Activated naive CD4-positive, alpha-beta T cell treated with anti-CD3 and anti-CD28 coated beads, Interleukin-2, amount 50 U/mL, for 72 hours (primary cell): ENCODE measurements at places on chromosomes 11 and 22. TPM values are rescaled to one million over a fixed set of nuclear protein-coding genes. Genes with fewer than 3 reads are reported as not detected.

- DNase-seq = no peak
Measured at GRCh38 chr22:43060183-43060582, 29.0 kb downstream of the TTLL1 start.

DNA sequence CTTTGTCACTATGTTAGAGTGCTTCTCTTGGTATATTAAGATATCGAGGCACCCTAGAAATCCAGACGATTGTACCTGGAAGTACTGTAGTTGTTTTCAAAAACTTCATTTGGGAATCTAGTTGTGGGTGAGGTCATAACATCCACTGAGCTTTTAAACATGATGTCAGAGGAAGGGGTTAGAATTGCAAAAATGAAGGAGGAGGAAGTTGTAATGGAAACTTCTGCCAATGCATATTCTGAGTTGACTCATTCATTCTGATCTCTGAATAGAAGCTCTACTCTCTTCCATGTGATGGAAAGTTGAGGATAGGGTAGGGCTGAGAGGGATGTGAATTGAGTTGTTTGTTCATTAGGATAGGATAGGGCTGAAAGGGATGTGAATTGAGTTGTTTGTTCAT is 7.7 kb downstream of the CD44 start:
- no peak for DNase-seq

- DNase-seq = no peak
Measured at GRCh38 chr11:68923614-68924013, 19.9 kb downstream of the IGHMBP2 start.

DNA sequence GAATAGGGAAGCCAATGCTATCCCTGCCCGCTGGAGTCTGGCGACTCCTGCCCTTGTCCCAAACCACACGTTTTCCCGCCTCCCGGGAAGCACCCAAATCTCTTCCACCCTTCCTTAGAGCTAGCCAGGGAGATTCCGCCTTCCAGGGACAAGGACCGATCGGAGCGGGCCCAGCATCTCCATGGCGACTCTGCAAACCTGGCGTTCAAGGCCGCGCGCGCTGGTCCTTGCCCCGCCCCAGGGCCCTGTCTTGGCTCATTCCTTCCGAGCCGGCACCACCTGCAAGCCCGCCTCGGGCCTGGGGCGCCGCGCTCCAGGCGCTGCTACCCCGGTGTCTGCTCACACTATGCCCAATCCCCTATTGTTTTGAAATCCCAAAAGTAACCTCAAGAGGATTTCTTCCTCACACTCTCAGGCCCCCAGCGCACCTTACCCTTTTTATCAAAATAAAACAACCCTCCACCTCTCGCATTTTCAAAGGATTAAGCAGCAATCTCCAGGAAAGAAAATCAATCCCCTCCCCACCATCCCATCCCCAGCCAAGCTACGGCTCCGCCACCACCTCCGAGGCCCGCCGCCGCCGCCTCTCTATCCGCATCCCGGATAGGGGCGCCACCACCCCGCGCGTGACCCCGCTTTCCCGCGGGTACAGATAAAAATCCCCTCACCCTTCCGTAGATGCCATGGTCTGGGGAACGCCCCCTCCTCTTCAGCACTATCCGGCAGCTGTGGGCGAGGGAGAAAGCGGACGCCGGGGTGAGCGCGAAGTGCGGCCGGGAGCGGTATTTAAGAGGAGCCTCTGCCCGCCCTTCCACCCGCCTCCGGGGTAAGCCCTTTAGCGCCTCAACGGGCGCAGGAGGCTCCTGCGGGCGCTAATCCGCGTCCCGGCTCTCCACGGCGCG is 825 bp downstream of the SLC1A2 start:
- DNase-seq = peak; percentile 26

GRCh38 chr11:43541993-43542392 is 138.5 kb upstream of the HSD17B12 start:
- no peak for DNase-seq

DNA sequence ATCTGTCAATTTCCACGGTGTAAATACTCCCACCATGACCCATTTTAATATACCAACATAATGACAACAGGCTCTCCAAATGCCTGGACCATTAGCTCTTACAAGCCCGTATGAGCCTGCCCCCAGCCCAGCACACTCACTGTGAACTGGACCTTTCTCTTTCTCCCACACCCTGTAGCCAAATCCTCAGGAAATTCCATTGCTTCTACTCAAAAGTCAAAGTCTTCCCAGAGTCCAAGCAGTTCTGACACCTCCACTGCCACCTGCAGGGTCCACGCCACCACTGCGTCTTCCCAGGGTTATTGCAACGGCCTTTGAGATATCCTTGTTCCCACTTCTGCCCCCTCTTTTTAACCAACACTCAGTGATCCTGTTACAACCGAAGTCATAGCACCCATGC is 110.1 kb upstream of the ASPHD2 start:
- no peak for DNase-seq

OR4S2 gene
- not detected for total RNA-seq

DNA sequence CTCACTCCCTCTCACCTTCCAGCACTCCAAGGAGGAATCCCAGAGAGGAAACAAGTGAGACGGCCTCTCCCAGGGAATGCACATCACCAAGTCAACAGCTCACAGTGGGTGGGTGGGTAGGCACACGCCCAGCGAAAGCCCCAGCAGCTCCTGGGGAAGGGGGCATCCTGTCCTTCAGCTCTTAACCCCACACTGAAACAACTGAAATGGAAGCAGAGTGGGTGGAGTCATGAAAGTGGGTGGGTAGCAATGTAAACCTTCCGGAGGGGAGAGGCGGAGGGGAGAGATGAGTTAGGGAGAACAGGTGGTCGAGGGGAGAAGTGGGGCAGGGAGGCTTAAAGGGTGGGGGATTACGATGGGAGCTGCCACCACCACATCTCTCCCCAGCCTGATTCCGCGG is 5.4 kb downstream of the MCHR1 start:
- DNase-seq = no peak

DNA sequence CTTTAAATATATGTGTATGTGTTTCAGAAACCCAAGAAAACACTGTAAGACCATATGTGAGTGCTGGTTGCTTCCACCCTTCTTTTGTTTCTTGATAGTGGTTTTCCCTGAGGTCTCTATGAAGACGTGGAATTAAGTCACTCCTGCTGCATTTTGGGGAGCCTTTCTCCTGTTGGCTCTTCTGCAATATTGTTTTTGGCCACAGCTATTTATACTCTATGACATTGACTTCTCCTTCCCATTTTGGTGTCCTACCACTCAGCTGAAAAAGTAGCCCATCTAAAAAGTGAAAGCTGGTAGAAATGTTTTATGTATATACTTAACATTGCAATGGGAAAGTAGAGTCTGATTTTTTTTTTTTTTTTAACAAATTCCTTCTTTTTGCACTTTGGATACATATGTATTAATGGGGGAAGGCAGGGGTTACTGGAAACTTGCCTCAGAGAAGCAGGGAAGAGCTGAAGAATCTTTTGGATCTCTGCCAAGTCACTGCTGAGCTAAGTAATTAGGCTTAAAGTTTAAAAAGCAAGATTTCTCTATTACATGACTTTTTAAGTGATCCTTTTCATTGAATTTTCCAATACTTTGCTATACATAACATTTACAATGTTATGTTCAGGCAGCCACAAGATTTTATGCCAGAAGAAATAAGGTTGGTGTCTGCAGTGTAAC is 1.8 kb downstream of the TTC17 start:
- DNase-seq = no peak

RASSF10 gene
- not detected for total RNA-seq

RELT gene
- total RNA-seq = 23.2 TPM

C1QTNF4 gene
- total RNA-seq = 1.2 TPM

DNA sequence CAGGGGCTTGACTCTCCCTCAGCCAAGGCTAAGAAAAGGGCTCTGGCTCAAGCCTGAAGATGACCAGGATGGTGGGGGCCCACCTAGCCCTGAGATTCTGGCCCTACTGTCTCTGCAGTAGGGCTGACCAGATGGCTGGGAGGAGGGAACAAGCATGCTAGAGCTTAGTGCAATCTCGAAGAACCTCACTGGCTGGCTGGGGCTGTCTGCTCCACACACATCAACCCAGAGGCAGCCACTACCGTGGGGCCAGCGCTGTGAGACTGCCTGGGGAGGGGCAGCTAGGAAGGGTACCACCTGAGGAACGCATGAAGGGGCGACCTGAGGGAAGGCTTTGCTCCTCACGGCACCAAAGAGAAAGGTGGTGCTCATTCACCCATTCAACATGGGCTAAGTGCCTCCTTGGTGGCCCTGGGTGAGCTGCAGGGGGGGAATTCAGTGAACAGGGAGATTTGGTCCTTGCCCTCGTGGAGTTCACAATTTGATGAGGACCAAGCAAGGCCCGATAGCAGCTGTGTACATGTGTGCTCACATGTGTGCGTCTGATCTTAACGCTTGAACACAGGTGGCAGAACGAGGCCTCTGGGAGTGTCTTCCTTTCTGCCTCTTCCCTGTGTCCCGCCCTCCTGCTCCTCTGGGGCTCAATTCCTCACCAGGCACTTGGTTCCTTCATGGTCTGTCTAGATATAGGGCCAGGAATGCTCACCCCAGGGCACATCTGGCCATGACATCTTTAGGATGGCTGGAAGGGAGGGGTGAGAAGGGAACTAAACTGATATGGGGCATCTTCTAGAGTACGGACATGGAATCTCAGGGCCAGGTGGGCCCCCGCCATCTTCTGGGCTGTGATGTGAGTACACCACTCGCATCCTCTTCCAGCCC is 102.3 kb upstream of the PITPNB start:
- peak; percentile 38 for DNase-seq

IL18BP gene
- total RNA-seq = 13.8 TPM

RPUSD4 gene
- 45.6 TPM for total RNA-seq

DNA sequence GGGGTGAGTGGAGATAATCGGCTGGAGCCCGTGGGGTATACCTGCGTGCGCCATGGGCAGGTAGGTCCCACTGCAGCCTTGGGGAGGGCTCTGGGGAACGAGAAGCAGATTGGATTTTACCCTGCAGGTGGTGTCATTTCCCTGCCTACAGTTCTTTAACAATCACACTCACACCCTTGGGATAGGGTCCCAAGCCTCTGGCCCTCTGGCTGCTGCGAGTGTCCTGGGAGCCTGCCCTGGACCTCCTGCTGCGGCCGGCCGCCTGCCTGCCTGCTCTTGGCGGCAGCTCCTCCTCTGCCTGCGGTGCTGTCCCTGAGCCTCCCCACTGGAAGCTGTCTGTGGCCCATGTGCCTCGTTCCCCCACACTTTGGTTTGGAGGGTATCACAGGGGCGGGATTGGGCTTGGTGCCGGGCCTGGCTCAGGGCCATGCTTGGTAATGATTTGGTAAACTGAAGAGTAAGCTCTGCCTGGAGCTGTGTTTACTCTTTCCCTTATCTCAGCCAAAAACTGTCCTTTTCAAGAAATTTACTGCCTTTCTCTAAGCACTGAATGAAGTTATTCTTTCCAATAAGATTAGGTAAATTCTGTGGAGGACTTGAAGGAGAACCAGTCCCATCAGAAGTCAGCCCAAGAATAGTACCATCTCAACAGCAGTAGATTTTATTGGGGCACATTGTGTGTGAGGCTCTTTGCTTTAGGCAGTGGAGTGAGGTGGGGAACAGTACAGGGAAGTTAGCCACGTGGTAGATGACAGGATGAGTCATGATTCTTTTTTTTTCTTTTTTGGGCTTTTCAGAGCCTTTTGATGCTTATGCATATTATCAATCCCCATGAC is 53.7 kb downstream of the TBC1D22A start:
- no peak for DNase-seq

BEST1 gene
- total RNA-seq = 0.58 TPM

KIF18A gene
- 58.5 TPM for total RNA-seq

GRCh38 chr11:78265326-78265725 is 76.6 kb downstream of the USP35 start:
- DNase-seq = no peak

KCNA4 gene
- not detected for total RNA-seq

DNA sequence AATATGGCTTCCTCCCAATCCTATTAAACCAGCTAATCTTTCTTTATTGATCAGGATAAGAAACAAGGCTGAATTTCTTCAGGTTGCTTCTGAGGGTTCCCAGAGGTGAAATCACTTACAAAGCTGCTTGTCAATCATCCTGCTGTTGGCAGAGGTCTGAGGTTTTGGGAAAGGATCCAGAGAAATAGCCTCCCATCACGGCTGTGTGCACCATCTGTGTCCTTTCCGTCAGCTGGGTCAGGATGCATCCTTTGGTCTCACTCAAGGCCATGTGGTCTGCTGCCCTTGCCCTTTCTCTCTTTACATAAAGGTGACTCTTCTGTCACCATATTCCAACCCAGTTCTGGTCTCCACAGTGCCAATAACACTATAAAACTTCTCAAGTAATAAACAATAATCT is 113.4 kb upstream of the TEAD1 start:
- DNase-seq = no peak

GRCh38 chr11:30446520-30446919 is 123.6 kb downstream of the ARL14EP start:
- DNase-seq = no peak

DNA sequence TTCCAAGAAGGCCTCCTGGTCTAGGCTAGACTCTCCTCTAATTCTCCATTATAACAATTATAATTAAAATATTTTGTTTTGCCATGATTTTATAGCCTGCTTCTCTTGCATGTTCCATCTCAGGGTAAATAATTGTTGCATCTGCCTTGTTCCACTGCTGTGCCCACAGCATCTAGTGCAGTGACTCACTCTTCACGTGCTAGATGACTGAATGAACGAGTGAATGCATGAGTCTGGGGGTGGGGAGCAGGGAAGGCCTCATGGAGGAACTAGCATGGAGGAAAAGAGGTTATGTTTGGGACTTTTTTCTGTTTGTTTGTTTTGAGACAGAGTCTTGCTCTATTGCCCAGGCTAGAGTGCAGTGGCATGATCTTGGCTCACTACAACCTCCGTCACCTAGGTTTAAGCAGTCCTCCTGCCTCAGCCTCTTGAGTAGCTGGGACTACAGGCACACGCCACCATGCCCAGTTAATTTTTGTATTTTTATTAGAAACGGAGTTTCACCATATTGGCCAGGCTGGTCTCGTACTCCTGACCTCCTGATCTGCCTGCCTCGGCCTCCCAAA is 5.2 kb upstream of the OAF start:
- no peak for DNase-seq

DNA sequence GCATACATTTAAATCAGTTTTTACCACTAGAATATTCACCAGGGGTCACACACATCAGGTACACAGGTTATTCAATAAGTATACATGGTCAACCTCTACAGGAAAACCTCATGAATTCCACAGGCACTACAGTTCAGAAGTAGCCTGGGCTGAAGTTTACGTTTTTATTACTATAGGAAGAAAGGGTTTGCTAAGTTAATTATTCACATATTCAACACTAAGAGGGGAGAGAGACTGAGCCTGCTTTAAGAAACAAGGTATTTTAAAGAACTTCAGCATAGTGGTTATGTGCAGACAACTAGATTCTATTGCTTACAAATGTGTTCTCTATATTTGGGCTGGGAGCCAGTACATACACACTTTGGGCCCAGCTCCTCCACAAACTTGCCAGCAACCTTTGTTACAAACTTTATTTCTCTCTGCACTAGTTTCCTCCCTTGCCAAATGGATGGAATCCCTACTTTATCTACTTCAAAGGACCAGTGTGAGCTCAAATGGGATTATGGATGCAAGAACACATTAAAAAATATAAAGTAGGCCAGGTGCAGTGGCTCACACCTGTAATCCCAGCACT is 31.9 kb downstream of the IL18BP start:
- DNase-seq = no peak

GRCh38 chr11:35282221-35282882 is 137.0 kb downstream of the SLC1A2 start:
- DNase-seq = no peak

- DNase-seq = no peak
Measured at GRCh38 chr11:71330996-71331395, 78.6 kb upstream of the SHANK2 start.

GRCh38 chr11:69485337-69486041 is 4.0 kb downstream of the LINC01488 start:
- no peak for DNase-seq

GRCh38 chr11:78270971-78271370 is 82.3 kb downstream of the USP35 start:
- no peak for DNase-seq
